ENCODE measurements at places on chromosomes 4 and X.
A peak's percentile ranks its signal among the peaks of the same experiment; 100 is the strongest.

GRCh38 chr4:159016593-159017024 is 86.3 kb upstream of the RAPGEF2 start:
- DNase-seq: no peak

- no peak for DNase-seq
These were observed 114.6 kb upstream of the PUDP start for GRCh38 chrX:7262551-7262950.

- no peak for DNase-seq
These were observed 231.9 kb upstream of the CTSO start for GRCh38 chr4:156185514-156186055.

GRCh38 chr4:137367620-137368019 is 164.7 kb downstream of the PCDH18 start:
- DNase-seq: no peak

- no peak for DNase-seq
These were observed 93.6 kb downstream of the GPR143 start for GRCh38 chrX:9671998-9672397.

- no peak for DNase-seq
These were observed 22.8 kb upstream of the FMR1NB start for GRCh38 chrX:147958291-147958690.

- DNase-seq: no peak
These were observed 54.8 kb downstream of the APLN start for GRCh38 chrX:129599996-129600395.

- DNase-seq: no peak
These were observed 98.5 kb downstream of the CENPC start for GRCh38 chr4:67446811-67447210.

- DNase-seq: no peak
These were observed 38.1 kb upstream of the EDA2R start for GRCh38 chrX:66676990-66677389.

- peak; percentile 33 for DNase-seq
These were observed 92.6 kb downstream of the NXF2 start for GRCh38 chrX:102339312-102340298.

DNA sequence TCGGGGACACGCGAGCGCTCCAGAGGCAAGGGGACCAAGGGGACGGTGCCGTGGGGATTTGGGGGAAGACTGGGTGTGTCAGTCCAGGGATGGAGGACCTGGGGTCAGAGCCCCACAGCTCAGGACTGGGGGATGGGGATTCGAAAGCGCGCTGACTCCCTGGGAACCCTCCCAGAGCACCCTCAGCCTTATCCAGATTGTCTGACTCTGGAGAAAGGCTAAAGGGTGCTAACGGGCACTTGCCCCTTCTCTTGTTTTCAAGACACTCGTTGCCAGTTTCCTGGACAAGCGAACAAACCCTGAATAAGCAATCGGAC is 1.1 kb downstream of the DOCK11 start:
- DNase-seq: no peak

- no peak for DNase-seq
These were observed 106.6 kb upstream of the PDE5A start for GRCh38 chr4:119735165-119735651.

DNA sequence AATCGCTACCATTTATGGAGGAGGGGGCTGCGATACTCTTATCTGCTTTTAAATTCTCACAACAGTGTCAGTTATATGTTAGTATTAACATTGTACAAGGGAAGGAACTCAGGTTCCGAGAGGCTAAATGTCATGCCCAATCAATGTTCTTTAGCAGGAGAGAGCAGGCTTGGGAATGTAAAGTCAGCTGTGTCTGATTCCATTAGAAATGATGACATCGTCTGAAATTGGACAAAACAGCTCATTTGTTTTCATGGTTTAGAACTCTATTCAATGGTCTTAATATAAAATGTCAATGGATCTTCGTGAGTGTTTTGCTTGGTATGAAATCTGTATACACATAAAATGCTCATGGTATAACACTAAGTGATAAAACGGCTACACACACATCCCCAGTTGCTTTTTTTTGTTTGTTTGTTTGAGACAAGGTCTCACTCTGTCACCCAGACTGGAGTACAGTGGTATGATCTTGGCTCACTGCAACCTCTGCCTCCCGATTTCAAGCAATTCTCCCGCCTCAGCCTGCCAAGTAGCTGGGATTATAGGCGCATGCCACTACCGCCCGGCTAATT is 11.9 kb upstream of the SH3KBP1 start:
- DNase-seq: no peak

GRCh38 chr4:139828966-139829664 is 163.5 kb downstream of the MGST2 start:
- no peak for DNase-seq

DNA sequence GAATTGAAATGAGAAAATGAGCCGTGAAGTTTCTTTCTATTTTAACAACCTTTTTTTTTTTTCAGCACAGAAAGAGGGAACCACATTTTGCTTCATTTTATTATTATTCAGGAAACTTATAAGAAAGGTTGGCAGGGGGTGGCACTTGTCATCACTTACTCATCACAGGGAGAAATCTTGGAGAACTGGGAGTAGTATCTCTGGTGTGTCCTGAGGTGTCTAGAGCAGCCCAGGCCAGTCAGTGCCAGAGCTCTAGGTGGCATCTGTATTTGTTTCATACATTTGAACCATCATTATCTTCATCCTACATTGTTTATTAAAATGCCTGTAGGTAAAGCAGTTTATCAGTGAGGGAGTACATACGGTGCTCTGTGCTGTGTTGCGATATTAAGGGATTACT is 43.8 kb upstream of the ARHGAP24 start:
- DNase-seq: no peak

DNA sequence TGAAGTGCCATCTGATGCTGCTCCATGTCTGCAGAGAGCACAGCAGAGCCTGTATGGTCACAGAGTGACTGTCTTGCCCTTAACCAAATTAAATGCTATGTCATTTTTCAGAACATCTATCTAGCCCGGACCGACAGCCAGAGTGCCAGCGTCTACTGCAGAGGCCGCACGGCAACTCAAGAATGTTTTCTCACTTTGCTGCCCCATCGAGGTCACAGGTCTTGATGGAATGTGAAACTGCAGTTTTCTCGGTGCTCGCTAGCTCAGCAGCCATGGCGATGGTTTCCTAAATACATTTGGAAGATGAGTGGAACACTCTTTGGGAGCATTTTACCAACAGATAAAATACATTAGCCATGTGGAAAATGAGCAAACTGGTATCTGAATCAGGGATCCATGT is 125.7 kb downstream of the ENPP6 start:
- no peak for DNase-seq
